COLO829 (cell line): ENCODE measurements at places on chromosomes 7 and 10.

- peak; percentile 53 for DNase-seq
Observed at GRCh38 chr7:105521027-105521716, 899 bp downstream of the PUS7 start.

- no peak for DNase-seq
Observed at GRCh38 chr7:50780436-50780835, 2.3 kb downstream of the GRB10 start.

DNA sequence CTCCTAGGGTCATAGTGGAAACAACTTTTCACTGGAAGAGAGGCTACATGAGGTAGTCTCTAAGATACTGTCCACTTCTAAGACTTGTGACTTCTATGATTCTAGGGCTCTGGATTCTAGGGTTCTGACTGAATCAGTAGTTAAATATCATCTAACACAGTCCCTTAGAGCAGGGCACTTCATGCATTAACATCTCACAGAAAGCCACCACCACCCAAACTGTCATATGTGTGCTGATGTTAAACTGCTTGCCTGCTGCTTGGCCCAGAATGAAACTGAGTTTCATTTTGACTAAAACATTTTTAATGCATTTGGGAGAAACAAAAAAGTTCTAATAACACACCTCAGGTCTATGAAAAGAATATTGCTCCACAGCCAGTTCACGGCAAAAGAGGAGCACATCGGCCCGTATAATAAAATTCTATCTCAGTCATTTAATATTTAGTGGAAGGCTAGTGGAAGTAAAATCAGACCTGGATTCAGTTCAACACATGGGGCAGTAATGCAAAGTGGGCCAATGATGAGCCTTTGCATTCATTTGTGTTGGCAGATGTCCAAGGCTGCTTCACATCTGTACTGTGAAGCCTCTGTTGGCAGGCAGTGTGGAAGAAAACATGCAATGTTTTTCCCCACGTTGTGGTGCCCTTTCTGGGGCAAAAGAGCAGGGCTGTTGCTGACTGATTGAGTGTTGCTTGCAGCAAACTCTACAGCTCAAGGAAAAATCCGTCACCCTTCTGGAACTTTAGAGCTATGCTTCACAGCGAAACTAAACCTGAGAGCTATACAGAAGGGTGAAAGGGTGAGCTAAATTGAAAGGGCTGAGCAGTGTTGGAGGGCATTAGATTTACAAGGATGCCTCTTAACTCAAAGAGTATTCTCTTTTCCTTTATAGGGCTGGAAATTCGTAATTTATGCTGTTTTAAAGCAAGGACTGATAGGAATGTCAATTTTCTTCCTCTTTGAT is 33.5 kb upstream of the AUTS2 start:
- DNase-seq = no peak

GRCh38 chr10:92847202-92847864 is 987 bp upstream of the EXOC6 start:
- DNase-seq = no peak

DNA sequence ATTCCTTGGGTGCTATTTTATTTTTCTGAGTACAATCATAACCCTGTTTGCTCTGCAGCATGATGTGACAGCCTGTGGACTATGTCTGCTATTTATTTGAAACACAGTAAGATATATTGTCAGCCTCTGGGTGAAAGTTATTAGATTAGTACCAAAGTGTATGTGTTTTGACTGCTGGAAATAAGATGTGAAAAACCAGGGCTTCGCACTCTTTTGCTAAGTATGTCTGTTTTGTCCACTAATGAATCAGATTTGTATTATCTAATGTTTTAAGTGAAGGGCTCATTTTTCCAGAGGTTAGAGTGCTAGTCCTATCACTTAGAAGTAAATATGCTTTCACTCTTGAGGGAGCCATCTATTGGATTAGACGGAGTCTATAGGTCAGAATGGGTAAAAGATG is 569.8 kb upstream of the FZD8 start:
- no peak for DNase-seq

GRCh38 chr10:102738692-102739121 is 5.0 kb upstream of the WBP1L start:
- DNase-seq = no peak

DNA sequence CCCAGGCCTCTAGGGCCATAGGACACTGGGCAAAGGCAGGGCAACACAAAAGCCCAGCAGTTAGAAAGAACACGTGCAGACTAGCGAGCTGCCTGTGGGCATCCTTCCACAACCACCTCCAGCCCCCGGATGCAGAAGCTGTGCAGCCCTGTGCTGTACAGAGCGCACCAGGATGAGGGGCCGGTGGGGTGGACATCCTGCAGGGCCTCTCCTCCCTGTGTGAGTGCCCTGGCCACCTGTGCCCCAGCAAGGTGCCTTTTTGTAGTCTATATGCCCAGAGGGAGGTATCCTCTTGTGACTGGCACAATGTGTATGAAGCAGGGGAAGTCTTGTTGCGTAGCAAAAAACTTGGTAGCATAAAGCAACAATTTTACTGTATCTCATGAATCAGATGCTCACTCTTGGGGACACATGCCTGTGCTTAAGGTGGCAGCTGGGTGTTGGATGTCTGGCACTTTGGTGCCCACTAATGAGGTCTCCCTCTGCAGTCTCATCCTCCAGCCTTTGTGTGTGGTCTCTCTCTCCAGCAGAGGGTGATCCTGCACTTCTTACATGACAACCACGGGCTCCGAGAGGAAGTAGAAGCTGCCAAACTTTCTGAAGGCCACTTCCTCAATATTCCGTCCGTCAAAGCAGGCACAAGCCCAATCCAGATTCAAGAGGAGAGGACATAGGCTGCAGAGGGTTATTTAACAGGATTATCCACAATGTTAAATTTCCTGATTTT is 8.7 kb downstream of the NCAPG2 start:
- DNase-seq = peak; percentile 20

DNA sequence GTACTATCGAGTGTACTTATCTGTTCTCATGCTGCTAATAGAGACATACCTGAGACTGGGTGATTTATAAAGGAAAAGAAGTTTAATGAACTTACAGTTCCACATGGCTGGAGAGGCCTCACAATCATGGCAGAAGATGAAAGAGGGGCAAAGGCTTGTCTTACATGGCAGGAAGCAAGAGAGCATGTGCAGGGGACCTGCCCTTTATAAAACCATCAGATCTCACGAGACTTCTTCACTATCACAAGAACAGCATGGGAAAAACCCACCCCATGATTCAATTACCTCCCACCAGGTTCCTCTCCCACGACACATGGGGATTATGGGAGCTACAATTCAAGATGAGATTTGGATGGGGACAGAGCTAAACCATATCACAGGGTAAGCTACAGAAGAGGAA is 4.5 kb downstream of the NDUFA5 start:
- no peak for DNase-seq

GRCh38 chr10:1776127-1776662 is 38.9 kb upstream of the ADARB2 start:
- no peak for DNase-seq

- no peak for DNase-seq
Observed at GRCh38 chr10:89582022-89582421, 46.6 kb upstream of the SLC16A12 start.

- DNase-seq = no peak
Observed at GRCh38 chr7:106285855-106286492, 1.2 kb upstream of the NAMPT start.

DNA sequence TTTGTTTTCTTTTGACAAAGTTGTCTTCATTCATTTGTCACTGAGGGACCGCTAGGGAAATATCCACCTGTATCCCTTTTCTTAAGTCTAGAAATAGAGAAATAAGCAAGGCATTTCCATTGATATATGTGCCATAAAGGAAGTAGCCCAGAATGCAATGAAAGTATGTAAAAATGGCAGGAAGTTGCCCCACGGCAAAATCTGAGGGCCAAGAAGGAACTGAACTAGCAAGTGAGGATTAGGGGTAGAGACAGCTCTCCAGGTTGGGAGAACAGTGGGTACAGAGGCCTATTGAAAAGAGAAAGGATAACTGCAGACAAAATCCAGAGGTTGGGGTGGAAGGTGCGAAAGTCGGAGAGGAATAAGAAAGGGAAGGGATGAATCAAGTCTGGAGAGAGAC is 56.6 kb upstream of the TOMM7 start:
- DNase-seq = no peak

DNA sequence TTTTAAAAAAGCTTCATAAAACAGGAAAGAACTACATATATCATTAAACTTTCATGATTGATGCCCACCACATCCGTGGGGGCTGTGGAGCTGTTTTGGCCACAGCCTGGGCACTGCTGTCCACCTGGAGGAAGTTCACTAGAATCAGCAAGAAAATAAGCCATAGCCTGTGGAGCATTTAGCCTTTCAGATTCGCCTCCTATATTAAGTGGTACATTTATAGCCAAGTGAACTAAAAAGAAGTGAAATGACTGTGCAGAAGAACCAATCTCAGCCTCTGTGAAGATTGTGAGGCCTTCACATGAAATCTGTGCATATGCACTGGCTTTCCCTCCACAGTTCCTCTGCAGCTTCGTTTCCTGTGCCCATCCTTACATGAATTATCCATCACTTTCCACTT is 23.5 kb downstream of the WNT16 start:
- no peak for DNase-seq

DNA sequence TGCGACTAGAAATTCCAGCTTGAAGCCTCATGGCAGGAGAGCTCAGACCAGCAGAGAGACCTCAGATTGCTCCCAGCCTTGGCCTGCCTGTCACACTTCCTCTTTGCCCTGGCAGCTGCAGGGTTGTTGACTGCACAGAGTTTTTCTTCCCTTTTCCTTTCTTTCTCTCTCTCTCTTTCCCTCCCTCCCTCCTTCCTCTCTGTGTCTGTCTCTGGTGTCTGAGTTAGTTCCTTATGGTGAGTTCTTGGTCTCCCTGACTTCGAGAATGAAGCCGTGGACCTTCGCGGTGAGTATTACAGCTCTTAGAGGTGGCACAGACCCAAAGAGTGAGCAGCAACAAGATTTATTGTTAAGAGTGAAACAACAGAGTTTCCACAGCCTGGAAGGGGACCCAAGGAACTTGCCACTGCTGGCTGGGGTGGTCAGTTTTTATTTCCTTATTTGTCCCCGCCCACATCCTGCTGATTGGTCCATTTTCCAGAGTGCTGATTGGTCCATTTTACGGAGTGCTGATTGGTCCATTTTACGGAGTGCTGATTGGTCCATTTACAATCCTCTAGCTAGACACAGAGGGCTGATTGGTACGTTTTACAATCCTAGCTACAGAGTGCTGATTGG is 266.3 kb downstream of the RPS24 start:
- DNase-seq = no peak

DNA sequence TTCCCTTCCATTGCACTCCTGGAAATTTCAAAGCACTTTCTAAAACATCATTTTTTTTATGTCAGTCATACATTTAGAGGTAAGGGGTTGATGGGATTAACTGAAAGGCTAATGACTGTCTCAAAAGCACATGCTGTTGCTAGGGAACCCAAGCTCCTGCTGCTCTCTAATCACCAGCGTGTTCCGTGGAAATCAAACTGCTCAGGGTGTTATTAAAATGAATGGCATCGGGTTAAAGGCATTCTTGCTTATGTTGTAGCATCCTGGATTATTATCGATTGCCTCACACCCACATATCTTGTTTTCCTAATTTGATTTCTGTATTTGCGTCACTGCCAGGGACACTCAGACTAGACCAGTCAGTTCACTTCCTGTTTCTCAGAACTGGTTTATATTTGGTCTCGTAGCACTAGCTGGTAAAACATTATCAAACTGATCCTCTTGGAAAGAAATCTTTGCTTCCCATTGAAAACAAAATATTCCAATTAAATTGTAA is 216.5 kb upstream of the MKLN1 start:
- no peak for DNase-seq

GRCh38 chr7:22814261-22815208 is 8.1 kb downstream of the TOMM7 start:
- peak; percentile 90 for DNase-seq

GRCh38 chr7:148050492-148051158 is 539.9 kb upstream of the C7orf33 start:
- no peak for DNase-seq

DNA sequence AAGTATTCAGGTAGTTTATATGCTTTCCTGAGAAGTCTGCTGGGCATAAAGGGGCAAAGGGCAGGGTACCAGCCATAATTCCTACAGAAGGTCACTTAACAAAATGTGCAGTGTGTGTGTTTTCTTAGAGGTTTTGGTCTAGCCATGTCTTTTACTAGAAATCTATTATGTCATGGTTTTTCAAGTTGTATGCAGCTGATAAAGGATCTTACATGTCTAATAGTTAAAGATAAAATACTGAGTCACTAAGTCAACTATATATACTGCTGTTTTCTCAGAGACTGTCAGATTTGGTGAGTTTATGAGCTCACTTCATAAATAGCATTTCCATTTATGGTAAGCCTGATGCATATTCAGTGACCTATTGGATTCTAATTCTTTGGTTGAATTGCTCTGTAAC is 7.7 kb downstream of the CASP2 start:
- no peak for DNase-seq

- DNase-seq = no peak
Observed at GRCh38 chr10:133270773-133271297, 5.8 kb downstream of the ADAM8 start.

- peak; percentile 28 for DNase-seq
Observed at GRCh38 chr10:82742478-82742877, 867.5 kb downstream of the NRG3 start.

GRCh38 chr10:80032503-80032902 is 46.0 kb upstream of the TMEM254 start:
- no peak for DNase-seq

GRCh38 chr7:10889266-10889898 is 84.3 kb upstream of the PHF14 start:
- DNase-seq = peak; percentile 68

- no peak for DNase-seq
Observed at GRCh38 chr7:143181349-143181748, 1.9 kb upstream of the TAS2R39 start.

- DNase-seq = no peak
Observed at GRCh38 chr7:74475243-74475986, 21.7 kb downstream of the GTF2IRD1 start.

GRCh38 chr7:74284781-74285259 is 4.4 kb upstream of the CLIP2 start:
- no peak for DNase-seq

DNA sequence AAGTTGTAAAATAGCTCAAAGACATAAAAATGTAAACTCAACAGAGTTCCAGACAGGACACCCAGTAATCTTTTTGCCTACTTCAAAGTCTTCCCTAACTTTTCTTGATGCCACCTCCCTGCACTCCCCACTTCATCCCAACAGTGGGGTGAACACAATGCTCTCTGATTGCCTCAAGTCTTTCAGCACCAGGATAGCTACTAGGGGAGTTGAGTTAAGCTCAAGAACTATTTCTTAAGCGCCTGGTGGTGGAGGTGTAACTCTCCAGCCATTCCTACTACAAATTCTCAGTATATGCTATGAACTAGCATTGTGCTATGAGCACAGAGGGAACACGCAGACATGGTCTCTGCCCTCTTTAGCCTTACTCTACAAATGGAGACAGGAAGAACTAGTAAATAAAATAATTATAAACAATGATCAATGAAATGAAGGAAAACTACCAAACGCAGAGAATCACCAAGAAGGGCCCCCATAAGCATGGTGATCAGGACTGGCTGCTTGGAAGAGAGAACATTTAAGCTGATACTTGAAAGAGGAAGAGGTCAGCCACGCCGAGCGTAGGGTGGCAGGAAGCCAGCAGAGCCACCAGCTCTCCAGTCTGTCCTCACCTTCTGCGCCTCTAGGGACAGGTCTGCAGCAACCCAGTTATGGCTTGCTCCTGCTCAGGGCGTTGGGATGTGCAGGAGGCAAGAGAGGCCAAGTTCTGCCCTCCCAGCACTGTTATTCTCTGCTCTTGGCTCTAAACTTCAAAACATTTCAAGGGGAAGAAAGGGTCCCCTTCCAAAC is 16.7 kb upstream of the FRA10AC1 start:
- DNase-seq = no peak

GRCh38 chr10:120172356-120172755 is 279.8 kb downstream of the SEC23IP start:
- no peak for DNase-seq
